Fibroblast of lung (primary cell): ENCODE measurements at places on chromosomes 12 and 14.

GRCh38 chr14:97477353-97477752, 680.2 kb downstream of the VRK1 start:
- no peak for DNase-seq

GRCh38 chr12:120814203-120814902, 88.7 kb downstream of the ACADS start:
- no peak for DNase-seq

DNA sequence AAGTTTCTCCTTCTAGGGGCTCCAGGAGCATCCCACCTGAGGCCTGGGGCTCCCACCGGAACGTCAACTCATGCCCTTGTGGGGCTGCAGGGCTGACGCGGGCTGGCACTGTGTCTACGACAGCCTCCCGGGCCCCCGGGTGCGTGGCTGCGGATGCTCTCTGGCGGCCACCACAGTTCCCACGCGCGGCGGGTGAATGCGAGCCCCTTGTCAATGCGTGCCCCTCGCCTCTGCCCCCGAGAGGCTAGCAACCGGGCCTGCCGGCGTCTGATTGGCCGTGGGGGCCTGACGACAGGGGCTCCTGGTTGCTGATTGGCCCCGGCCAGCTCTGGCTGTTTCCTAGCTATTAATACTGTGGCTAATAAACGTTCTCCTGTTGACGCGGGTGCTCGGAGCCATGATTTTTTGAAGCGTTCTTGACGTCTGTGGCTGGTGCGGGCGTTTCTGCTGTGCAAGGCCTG, 1.8 kb upstream of the MEG3 start:
- peak; percentile 67 for DNase-seq

DNA sequence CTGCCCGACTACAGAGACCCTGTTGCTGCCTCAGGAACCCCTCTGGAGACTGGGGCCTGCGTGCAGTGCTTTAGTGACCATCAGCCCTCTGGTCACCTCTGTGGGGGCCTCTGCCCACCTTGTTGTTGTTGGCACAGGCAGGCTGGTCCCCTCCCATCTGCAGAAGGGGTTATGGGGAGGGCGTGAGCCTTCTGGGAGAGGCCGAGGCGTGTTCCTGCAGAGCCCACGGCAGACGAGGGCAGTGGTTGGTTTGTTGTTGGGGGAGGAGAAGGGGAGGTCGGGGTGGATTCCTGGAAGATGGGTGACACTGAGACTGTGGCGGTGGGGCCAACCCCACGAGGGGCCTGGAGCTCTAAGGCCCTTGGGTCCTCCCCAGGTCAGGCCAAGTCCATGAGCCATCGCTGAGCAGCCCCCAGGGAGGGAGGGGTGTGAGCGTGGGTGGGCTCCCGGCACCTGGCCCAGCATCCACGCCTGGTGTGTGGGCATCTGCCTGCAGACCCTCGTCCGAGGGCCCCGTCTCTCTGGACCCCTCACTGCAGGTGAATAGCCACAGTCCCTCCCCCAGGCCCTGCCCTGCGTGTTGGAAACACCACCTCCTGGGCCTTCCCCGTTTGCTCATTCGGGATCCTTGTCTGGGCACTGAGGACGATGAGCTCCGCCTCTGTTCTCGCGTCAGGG, 23.6 kb downstream of the FBRSL1 start:
- DNase-seq = no peak

- DNase-seq = no peak
Observed at GRCh38 chr12:57006809-57007475, 596 bp upstream of the ZBTB39 start.

DNA sequence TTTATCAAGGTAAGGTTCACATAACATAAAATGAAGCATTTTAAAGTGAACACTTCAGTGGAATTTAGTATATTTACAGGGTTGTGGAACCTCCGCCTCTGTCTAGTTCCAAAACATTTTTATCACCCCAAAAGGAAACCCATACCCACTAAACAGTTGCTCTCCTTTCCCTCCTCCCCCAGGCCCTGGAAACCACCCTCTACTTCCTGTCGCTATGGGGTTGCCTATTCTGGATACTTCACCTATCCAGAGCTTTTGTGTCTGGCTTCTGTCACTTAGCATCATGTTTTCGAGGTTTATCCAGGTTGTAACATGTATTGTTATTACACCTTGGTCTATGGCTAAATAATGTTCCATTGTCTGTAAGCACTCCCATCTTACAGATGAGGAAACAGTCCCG, 27.7 kb upstream of the ZFP36L1 start:
- DNase-seq = no peak

DNA sequence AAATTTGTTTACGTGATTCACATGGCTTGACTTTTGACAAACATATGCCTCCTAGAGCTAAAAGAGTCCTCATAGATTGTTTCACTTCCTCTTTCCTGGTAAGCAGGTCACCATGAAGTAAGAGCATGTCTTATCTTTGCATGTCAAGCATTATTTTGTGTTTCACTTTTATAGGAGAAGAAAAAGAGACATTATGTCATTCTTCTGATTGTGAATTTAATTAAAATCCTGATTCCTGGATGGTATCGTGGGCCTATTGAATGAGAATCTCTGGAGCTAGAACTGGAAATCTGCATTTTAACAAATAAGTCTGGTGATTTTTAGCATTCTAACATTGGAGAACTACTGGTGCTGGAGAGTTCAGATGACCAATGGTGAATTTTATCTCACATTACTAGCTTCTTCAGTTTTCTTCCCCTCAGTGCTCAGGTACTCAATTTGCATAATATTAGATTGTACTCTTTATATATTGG, 218.6 kb upstream of the ATP2B1 start:
- no peak for DNase-seq

DNA sequence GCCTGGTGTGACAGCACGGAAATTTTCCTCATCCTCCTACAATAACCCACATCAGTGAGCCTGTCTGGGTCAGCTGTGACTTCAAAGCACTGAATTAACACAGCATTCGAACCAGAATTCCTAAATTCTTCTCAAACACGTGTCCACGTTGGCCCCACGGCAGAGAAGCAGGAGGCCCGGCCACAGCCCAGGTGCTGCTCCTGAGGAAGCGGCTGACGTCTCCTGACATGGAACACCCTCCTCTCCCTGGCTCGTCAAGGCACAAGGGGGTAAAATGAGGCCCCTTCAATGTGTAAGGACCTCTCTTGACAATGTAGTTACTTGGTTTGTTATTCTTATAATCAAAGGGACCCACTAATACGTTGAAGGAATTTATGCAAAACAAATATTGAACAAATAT, 156.3 kb upstream of the GSC start:
- DNase-seq = no peak

GRCh38 chr14:50839048-50839447, 8.1 kb upstream of the NIN start:
- DNase-seq = peak; percentile 28

- peak; percentile 37 for DNase-seq
Observed at GRCh38 chr14:78863143-78863542, 693.0 kb downstream of the NRXN3 start.

DNA sequence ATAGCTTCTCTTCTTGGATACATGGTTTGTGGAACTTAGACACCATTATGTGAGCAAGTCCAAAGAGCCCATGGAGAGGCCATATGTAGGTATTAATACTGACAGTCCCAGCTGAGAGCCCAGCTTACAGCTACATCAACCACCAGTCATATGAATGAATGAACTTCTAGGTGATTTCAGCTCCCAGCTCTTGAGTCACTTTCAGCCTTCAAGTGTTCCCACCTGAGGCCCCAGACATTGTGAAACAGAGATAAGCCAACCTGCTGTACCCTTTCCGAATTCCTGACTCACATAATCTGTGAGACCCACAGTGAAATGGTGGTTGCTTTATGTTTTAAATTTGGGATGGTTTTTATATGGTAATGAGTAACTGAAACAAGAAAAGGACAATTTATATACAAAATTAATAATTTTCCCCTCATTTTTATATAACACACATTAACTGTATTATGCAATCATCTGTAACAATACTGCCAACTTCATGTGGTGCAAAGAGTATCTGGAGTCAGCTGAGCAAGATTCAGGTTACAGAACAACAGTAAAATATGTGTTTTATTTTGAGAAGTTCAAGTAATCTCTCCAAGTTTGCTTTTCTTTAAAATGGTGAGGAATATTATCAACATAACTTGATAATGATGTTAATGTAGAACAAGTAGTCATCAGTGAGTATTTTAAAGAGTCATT, 27.7 kb upstream of the FBXO33 start:
- DNase-seq = peak; percentile 35

- DNase-seq = no peak
Observed at GRCh38 chr12:38847247-38847646, 58.1 kb downstream of the CPNE8 start.

GRCh38 chr14:63510538-63510937, 32.6 kb downstream of the PPP2R5E start:
- DNase-seq = peak; percentile 64

GRCh38 chr14:21860172-21860571, 186.6 kb upstream of the OR4E1 start:
- DNase-seq = no peak

GRCh38 chr14:100587086-100587762, at the start of gene BEGAIN:
Gene BEGAIN, minus strand, starts transcription at chr14:100587417. Its CDS starts 127 bp downstream, at chr14:100587290.
- DNase-seq = no peak
